Fibroblast of skin of abdomen (primary cell): ENCODE measurements at places on chromosomes 16 and 17.

- DNase-seq, result no peak
Measured at GRCh38 chr16:60077861-60078260, 1343.7 kb upstream of the GOT2 start.

GRCh38 chr16:75599452-75600277 lies 23.4 kb downstream of the ADAT1 start:
- DNase-seq, result no peak

GRCh38 chr16:87657621-87658192 lies 55.4 kb downstream of the JPH3 start:
- no peak for DNase-seq

GRCh38 chr16:57102888-57103851 lies 10.8 kb downstream of the CPNE2 start:
- no peak for DNase-seq

DNA sequence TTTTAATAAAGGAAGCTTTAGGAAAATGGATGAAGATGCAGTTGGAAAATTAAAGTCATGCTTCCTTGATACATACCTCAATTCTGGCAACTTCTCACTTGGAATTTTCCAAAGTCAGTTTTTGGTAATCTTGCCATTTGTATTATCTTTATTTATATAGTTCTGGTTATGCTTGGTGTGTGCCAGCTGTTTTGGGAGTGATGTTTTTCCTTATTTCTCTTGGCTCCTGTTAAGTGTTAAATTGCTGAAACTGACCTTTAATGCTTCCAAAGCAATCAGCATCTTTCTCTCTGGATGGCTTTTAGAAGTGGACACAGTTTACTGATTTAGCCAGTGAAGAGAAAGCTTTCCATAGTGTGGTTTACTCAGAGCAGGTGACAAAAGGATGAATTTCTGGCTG lies 70.1 kb upstream of the HAS3 start:
- DNase-seq, result no peak
